Activated T-helper 2 cell treated with anti-CD3 and anti-CD28 coated beads, Interferon-gamma antibody, Interleukin-2, Interleukin-4, amounts not matched to agents 10 μg/mL and 5 μg/mL and 100 μg/mL, durations not matched to agents 14 hours and 24 hours and 36 hours (primary cell): ENCODE measurements at places on chromosomes 5 and 9.

GRCh38 chr9:107779731-107780130 lies 290.2 kb upstream of the KLF4 start:
- no peak overlapping the region for H3K27ac ChIP-seq
- no peak overlapping the region for H3K4me3 ChIP-seq
- H3K27me3 ChIP-seq: no peaks in the 10 kb centered on the region
- no peaks in the 10 kb centered on the region for H3K36me3 ChIP-seq
- H3K4me1 ChIP-seq: no peaks in the 10 kb centered on the region

DNA sequence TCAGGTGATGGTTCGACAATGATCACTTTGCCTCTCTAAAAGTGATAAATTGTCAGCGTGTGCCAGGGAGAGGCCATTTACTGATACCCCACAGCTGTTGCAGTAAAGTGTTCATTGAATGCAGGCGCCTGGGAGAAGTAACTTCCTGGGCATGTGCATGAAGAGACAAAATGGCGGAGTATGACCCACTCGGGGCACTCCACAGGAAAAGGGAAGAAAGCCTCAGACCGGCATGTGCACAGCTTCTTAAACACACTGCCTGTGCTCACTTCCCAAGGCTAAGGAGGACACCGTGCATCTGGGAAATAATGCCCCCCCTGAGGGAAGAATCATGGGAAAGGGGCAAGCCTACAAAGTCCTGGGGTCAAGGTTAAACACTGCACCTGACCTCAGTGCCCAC lies 329.5 kb downstream of the ICE1 start:
- peaks cover 15% of the 10 kb centered on the region for H3K4me1 ChIP-seq
- no peaks in the 10 kb centered on the region for H3K36me3 ChIP-seq
- H3K27me3 ChIP-seq: peaks cover 2% of the 10 kb centered on the region
- no peak overlapping the region for H3K27ac ChIP-seq

GRCh38 chr9:81517954-81518353 lies 171.4 kb downstream of the TLE1 start:
- no peak overlapping the region for H3K4me3 ChIP-seq
- no peaks in the 10 kb centered on the region for H3K36me3 ChIP-seq
- DNase-seq: no peak
- H3K4me1 ChIP-seq: no peaks in the 10 kb centered on the region
- no peak overlapping the region for H3K27ac ChIP-seq

DNA sequence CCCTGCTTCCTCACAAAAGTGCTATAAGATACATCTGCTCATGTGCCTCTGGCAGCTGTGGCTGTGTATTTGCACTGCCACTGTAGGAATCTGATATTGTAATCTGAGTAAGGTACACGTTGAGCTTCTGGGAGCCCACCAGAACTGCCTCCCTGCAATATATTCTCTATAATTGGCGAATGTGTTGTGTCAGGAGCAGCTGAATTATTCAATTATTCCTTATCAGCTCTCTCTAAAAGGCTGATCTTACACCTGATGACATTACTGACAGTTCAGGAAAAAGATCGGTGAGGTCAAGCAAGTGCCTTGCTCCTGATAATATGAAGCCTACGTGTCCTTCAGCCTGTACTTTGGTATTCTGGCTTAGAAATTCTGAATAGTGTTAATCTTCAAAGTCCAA lies 1015.0 kb downstream of the CDH9 start:
- no peaks in the 10 kb centered on the region for H3K36me3 ChIP-seq
- H3K4me1 ChIP-seq: no peaks in the 10 kb centered on the region
- no peaks in the 10 kb centered on the region for H3K27me3 ChIP-seq

GRCh38 chr5:28082610-28083009 lies 1044.2 kb upstream of the CDH9 start:
- H3K36me3 ChIP-seq: no peaks in the 10 kb centered on the region
- H3K27ac ChIP-seq: no peak overlapping the region
- no peaks in the 10 kb centered on the region for H3K27me3 ChIP-seq
- no peak overlapping the region for H3K4me3 ChIP-seq
- H3K4me1 ChIP-seq: no peaks in the 10 kb centered on the region
- DNase-seq: no peak

GRCh38 chr5:6543830-6544560 lies 88.8 kb downstream of the NSUN2 start:
- H3K27me3 ChIP-seq: peaks cover 7% of the 10 kb centered on the region
- H3K4me1 ChIP-seq: no peaks in the 10 kb centered on the region

- H3K27me3 ChIP-seq: no peaks in the 10 kb centered on the region
- H3K27ac ChIP-seq: no peak overlapping the region
- H3K4me3 ChIP-seq: no peak overlapping the region
- DNase-seq: no peak
- H3K4me1 ChIP-seq: peaks cover 16% of the 10 kb centered on the region
- peaks cover 5% of the 10 kb centered on the region for H3K36me3 ChIP-seq
Measured at GRCh38 chr5:140287801-140288521, 14.9 kb downstream of the PFDN1 start.

- no peak overlapping the region for H3K27ac ChIP-seq
- no peak for DNase-seq
- H3K4me1 ChIP-seq: peaks cover 6% of the 10 kb centered on the region
- H3K36me3 ChIP-seq: peaks cover 46% of the 10 kb centered on the region
- no peak overlapping the region for H3K4me3 ChIP-seq
Measured at GRCh38 chr9:137266585-137267453, 10.7 kb upstream of the TOR4A start.

- no peaks in the 10 kb centered on the region for H3K36me3 ChIP-seq
- no peaks in the 10 kb centered on the region for H3K27me3 ChIP-seq
- no peak for DNase-seq
- peaks cover 2% of the 10 kb centered on the region for H3K4me1 ChIP-seq
Measured at GRCh38 chr9:135803441-135803840, 101.5 kb downstream of the KCNT1 start.

DNA sequence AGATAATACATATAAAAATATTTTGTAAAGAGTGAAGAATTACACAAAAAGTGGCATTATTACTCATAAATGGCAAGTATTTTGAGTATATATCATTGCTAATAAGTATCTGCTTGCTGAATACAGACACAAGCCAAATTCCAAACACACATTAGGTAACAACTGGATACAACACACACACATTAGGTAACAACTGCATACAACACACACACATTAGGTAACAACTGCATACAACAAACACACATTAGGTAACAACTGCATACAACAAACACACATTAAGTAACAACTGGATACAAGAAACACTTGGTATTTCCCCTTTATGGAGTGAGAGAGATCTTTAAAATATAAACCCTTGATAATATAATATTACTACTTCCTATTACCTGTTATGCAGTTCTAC lies 13.2 kb downstream of the LRRC14B start:
- DNase-seq: no peak
- no peak overlapping the region for H3K4me3 ChIP-seq
- H3K27me3 ChIP-seq: no peaks in the 10 kb centered on the region
- H3K27ac ChIP-seq: no peak overlapping the region
- H3K4me1 ChIP-seq: peaks cover 6% of the 10 kb centered on the region
- H3K36me3 ChIP-seq: peaks cover 21% of the 10 kb centered on the region

GRCh38 chr5:102946414-102946813 lies 173.5 kb downstream of the GIN1 start:
- no peak overlapping the region for H3K27ac ChIP-seq
- peaks cover 17% of the 10 kb centered on the region for H3K36me3 ChIP-seq
- no peaks in the 10 kb centered on the region for H3K27me3 ChIP-seq

- H3K27ac ChIP-seq: no peak overlapping the region
- H3K36me3 ChIP-seq: no peaks in the 10 kb centered on the region
- H3K4me3 ChIP-seq: no peak overlapping the region
- no peaks in the 10 kb centered on the region for H3K4me1 ChIP-seq
Measured at GRCh38 chr9:5292141-5292540, 12.4 kb downstream of the RLN2 start.

GRCh38 chr9:97390791-97391406 lies 21.0 kb upstream of the TDRD7 start:
- DNase-seq: no peak
- H3K4me3 ChIP-seq: no peak overlapping the region
- H3K36me3 ChIP-seq: no peaks in the 10 kb centered on the region
- no peak overlapping the region for H3K27ac ChIP-seq
- H3K4me1 ChIP-seq: peaks cover 11% of the 10 kb centered on the region

GRCh38 chr9:2785060-2785950 lies 58.6 kb downstream of the PUM3 start:
- peaks cover 95% of the 10 kb centered on the region for H3K36me3 ChIP-seq
- DNase-seq: no peak
- no peak overlapping the region for H3K4me3 ChIP-seq
- H3K27me3 ChIP-seq: no peaks in the 10 kb centered on the region

DNA sequence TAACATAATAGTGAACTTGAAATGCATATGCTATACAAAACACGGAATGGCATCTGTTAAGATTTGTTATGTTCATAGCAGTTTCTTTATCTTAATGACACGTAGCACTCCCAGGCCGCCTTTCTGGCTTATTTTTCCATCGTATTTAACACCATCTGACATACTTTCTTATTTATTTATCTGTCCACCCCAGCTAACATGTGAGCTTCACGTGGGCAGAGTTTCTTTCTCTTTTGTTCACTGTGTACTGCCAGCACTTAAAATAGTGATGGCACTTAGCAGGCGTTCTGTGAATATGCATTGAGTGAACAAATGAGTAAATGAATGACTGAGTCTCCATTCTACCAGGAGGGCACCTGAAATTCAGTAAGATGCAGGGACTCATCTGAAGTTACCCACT lies 29.4 kb upstream of the SYNPO start:
- H3K27ac ChIP-seq: no peak overlapping the region
- no peak overlapping the region for H3K4me3 ChIP-seq
- no peaks in the 10 kb centered on the region for H3K4me1 ChIP-seq

DNA sequence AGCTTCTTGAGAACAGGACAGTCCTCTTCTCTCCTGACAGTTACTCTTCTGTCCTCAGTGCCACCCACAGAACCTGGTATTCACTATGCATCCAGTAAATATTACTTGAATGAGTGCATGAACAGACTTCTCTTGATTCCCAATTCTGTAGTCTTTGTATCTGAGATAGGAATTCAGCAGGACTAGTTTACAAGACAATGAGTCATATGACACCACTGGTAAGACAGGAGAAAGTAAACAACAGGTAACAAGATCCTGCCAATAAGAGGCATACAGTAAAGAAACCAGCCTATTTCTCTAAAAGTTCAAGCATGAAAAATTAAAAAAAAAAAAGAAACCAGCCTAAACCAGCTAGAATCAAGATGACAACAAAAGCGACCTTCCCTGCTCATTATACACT lies 6.2 kb downstream of the ZNF883 start:
- H3K4me1 ChIP-seq: no peaks in the 10 kb centered on the region
- H3K36me3 ChIP-seq: no peaks in the 10 kb centered on the region
- no peak for DNase-seq
- H3K4me3 ChIP-seq: no peak overlapping the region

DNA sequence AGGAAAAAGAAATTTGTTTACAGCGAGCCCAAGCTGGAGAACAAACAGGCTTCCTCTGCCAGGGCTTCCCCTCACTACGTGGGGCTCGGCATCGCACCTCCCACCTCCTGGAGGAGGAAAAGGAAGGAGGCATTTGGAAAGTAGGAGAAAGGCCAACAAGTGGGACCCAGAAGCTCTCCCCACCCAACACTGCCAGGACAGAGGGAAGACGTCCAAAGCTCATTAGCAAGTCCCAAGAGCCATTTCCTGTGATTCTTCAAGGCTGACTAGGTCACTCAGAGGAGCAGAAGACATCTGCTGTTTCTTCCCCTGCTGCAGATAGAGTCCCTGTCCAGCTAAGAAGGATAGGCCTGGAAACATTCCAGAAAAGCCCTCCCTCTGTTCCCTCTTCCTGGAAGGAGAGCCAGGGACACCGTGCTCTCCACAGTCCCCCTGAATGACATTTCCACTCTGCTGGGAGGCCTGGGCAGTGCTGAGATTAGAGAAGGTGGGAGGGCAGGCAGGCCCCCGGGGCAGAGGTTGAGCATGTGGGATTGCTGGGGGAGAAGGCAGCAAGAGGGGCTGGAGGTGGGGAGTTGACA lies 57.0 kb upstream of the NEURL1B start:
- no peak for DNase-seq
- H3K36me3 ChIP-seq: no peaks in the 10 kb centered on the region
- no peaks in the 10 kb centered on the region for H3K27me3 ChIP-seq
- H3K4me1 ChIP-seq: no peaks in the 10 kb centered on the region
- no peak overlapping the region for H3K4me3 ChIP-seq
- no peak overlapping the region for H3K27ac ChIP-seq

GRCh38 chr5:153136910-153137614 lies 353.4 kb upstream of the GRIA1 start:
- no peaks in the 10 kb centered on the region for H3K4me1 ChIP-seq
- no peak for DNase-seq
- no peak overlapping the region for H3K27ac ChIP-seq
- H3K4me3 ChIP-seq: no peak overlapping the region
- H3K27me3 ChIP-seq: no peaks in the 10 kb centered on the region

DNA sequence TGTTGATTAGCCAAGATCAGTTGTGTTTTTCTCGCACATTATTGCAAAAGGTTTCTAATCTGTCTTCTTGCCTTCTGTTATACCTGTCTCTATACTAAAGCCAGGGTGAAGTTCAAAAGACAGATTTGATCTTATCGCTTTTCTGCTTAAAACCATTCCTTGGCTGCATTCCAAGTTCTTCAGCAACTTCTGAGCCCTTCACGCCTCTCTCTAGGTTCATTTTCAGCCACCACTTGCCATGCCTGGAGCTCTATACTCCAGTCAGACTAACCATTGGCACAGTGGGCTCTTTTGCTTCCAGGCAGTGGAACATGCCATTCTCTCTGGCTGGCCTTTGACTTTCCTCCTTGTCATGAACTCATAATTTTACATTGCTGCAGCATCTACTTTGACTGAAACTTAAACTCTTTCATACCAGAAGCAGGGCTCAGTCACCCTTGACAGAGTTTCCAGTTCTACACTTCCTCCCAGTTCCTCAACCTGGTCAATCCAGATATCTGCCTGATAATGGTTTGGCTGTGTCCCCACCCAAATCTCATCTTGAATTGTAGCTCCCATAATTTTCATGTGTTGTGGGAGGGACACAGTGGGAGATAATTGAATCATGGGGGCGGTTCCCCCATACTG lies 114.4 kb downstream of the SLC12A2 start:
- DNase-seq: no peak
- H3K36me3 ChIP-seq: peaks cover 12% of the 10 kb centered on the region
- peaks cover 2% of the 10 kb centered on the region for H3K27me3 ChIP-seq
- peak overlapping the region; percentile 51 for H3K27ac ChIP-seq
- H3K4me1 ChIP-seq: peaks cover 28% of the 10 kb centered on the region
- H3K4me3 ChIP-seq: no peak overlapping the region

DNA sequence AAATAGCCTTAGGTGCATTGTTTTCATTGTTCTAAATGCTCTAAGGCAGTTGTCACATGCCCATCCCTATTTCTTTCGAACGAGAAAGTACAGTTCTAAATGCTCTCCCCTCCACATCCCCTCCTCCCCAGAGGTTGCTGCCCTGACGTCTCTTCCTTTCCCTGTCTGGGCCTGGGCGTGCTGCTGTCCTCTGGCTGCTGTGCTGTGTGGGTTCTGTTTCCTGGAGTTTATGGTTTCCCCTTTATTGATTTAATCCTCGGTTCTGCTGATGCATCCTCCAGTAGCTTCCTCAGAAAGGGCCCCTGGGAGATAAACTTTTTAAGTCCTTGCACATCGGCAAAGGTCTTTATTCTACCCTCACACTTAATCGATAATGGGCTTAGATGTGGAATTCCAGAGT lies 48.8 kb downstream of the MVB12B start:
- DNase-seq: no peak
- peaks cover 27% of the 10 kb centered on the region for H3K27me3 ChIP-seq
- peaks cover 9% of the 10 kb centered on the region for H3K4me1 ChIP-seq
- H3K27ac ChIP-seq: no peak overlapping the region
- H3K4me3 ChIP-seq: no peak overlapping the region

- no peaks in the 10 kb centered on the region for H3K36me3 ChIP-seq
- H3K27me3 ChIP-seq: no peaks in the 10 kb centered on the region
- no peak for DNase-seq
- H3K4me1 ChIP-seq: peaks cover 52% of the 10 kb centered on the region
- no peak overlapping the region for H3K4me3 ChIP-seq
- H3K27ac ChIP-seq: peak overlapping the region; percentile 73
Measured at GRCh38 chr9:109919736-109920408, 139.9 kb downstream of the PALM2AKAP2 start.
